AG04449 (cell line): ENCODE measurements at places on chromosomes 2 and 18.
A peak's percentile ranks its signal among the peaks of the same experiment; 100 is the strongest.

GRCh38 chr2:173898178-173898668 is 67.0 kb downstream of the SP3 start:
- no peak for DNase-seq

DNA sequence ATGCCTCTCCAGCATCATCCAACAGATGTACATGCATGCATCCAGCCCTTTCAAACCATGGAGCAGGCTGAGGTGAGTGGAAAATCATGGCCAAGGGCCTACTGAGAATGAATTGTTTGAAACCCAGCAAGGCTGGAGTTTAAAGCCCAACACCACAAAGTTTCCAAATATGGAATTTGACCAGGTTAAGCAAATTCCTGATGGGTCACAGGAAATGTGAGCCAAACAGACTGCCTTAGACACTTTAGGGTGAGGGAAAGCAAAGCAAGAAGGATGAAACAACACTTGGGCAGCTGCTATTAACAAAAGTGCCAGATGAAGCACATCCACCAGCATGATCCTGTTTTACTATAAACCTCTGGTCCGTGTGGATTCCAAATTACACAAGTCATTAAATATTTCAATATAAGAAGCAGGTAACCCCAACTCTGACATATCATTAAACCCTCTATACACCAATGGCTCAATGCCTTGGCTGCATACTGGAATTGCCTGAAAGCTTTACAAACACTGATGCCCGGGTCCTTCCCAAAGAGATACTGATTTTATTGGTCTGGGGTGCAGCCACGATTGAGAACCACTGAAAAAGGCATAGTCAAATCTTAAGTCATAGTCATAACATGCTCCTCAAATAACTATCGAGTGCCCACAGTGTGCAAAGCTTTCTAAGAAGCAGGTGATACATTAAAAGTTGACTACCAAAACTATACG is 9.1 kb downstream of the KLF7 start:
- DNase-seq, result no peak

DNA sequence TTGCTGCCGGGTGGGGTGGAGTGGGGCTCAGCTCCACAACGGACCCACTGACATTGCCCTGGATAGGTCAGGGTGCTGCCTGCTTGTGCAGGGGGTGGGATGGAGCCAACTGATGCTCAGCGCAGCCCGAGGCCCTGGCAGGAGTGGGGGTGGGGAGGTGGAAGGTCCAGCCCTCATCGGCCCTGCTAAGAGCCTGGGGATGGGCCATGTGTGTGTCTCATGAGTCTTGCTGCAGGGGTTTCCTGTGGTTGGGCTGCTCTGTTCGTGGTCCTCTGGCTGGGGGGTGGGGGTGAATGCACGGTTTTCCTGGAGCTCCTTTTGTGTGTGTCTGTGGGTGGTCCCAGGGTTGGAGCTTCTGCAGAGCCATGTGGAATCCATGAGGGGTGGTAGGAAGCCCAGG is 39.4 kb upstream of the GALR1 start:
- DNase-seq, result no peak

DNA sequence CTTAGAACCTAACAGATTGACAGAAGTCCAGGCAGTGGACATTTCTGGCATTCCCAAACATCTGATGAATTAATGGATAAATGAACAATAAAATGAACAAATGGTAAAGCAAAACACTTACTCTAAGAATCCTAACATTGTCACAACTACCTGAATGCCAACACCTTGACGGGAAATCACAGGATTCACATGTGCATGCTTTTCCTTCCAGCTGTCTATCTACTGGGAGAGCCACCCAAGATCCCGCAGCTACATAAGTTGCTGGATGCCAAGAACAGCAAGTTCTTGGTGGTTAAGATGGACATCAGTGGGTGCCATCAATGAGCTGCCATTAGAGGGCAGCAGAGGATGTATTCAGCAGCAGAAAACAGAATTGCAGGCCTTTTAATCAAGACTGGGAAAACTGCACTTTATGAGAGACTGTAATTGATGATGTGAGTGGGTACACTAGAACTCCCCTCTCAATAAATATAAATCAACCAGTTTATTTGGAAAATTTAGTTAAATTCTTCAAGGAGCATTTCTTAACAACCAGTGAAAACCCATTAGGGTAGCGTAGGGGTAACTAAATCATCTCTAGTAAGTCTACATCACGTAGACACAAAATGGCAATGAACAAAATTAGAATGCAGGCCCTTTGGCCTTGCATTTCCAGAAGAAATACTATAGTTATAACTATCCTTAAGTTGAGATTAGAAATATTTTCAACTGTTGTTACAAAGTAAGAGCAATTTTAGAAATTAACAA is 45.6 kb downstream of the SESTD1 start:
- peak; percentile 57 for DNase-seq

DNA sequence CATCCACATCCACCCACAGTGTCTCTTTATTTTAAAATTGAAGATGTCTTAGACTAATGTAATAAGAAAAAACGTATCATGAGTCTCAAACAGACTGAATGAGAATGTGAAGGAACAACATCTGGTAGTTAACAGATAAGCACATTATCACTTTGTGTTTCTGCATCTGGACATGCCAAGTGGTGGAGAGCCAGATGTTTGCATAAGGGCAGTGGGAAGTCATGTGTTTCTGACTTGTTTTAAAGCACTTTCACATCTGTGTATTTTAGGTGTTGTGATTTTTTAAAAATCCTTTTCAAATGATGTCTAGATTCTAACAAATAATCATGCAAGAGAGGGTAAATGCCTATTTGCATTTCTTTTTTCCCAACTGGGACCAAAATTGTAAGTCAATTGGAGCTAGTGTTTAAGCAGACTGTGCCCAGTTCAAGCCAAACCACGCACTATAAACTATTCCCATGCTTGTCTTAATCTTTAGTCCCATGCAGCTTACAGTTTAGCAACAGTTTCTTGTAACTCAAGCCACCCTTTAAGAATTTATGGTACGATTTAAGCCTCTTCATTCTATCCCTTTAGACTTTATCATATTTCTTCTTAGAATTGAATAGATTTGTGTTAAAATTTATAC is 272.7 kb upstream of the DOK6 start:
- no peak for DNase-seq

GRCh38 chr18:36157441-36157840 is 27.7 kb downstream of the ELP2 start:
- DNase-seq, result no peak

DNA sequence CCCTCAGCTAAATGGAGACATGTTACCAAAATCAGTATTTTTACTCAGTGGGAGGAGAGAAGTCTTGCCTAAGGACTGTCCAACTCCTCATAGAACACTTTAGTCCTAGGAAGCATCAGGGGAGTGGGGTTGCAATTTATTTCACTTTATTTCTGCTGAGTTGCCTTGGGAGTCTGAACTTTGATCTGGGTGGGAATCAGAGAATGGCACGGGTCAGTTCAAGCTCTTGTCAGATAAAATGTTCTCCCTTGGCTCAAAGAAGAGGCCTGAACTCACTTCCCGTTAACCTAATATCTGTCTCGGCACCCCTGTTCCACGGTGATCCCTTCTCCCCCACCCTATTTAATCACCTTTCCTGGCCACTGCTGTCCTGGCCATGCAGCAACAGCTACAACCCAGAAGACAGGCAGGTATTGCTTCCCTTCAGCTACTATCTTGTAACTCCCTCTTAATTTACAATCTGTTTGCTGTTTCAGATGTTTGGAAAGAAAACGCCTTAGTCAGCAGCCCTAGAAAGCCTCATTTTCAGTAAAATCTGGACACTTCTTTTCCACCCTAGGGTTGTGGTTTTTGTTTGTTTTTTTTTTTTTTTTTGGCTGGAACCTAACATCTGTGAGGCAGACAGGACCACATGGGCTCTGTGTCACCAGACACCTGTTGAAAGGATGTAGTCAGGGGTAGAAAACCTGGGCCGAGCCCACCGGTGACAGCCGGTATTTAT is 52.5 kb downstream of the SERTAD2 start:
- DNase-seq, result no peak

GRCh38 chr18:34623557-34623956 is 86.5 kb upstream of the DTNA start:
- no peak for DNase-seq

GRCh38 chr18:31207391-31207790 is 44.7 kb upstream of the DSC1 start:
- no peak for DNase-seq

GRCh38 chr2:134154246-134154645 is 99.6 kb upstream of the MGAT5 start:
- no peak for DNase-seq

- no peak for DNase-seq
Observed at GRCh38 chr2:11018651-11019185, 107.0 kb downstream of the KCNF1 start.

- DNase-seq, result no peak
Observed at GRCh38 chr2:46248171-46248570, 49.0 kb upstream of the EPAS1 start.

- no peak for DNase-seq
Observed at GRCh38 chr2:64207573-64207972, 63.4 kb upstream of the PELI1 start.

- no peak for DNase-seq
Observed at GRCh38 chr2:45714679-45715078, 63.2 kb downstream of the PRKCE start.

GRCh38 chr2:214019973-214020345 is 390.9 kb upstream of the VWC2L start:
- no peak for DNase-seq

- DNase-seq, result no peak
Observed at GRCh38 chr2:132979339-132980093, 309.5 kb upstream of the LYPD1 start.

DNA sequence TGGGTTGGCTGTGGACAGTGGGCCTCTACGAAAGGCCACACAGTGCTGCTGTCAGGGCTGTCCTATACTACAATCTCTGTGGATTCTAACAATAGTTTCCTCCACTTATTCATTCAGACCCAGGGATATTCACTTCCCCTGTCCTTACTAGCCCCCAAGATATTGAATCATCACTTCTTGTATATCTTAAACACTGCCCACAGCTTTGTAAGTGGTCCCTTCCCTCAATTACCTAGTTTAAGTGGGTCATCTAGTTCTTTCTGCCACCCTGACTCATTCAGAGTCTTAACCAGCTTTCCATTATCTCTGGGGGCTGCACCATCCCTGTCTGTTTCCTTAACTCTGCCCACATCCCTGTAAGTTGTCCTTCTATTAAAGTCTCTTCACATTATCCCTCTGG is 69.2 kb downstream of the CD28 start:
- no peak for DNase-seq

- DNase-seq, result no peak
Observed at GRCh38 chr2:129708221-129708967, 271.1 kb upstream of the RAB6C start.

- no peak for DNase-seq
Observed at GRCh38 chr2:73979021-73979420, 5.7 kb upstream of the TET3 start.

DNA sequence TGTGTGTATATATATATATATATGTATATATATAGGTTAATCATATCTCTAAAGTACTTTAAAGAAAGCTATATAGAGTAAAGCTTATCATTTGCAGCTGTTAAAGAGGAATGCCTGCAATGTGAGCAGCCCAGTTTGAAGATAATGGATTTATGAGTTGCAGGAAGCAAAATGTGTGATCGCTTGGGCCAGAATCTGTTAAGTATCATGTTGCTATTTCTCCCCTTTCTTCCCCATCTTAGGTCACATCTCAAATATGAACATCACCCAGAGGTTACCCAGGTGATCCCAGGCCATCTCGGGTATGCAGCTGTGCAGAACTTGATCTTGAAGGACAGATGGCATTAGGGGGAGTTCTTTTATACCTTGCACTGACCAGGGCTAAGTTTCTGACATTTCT is 316.5 kb downstream of the MTX2 start:
- DNase-seq, result no peak

DNA sequence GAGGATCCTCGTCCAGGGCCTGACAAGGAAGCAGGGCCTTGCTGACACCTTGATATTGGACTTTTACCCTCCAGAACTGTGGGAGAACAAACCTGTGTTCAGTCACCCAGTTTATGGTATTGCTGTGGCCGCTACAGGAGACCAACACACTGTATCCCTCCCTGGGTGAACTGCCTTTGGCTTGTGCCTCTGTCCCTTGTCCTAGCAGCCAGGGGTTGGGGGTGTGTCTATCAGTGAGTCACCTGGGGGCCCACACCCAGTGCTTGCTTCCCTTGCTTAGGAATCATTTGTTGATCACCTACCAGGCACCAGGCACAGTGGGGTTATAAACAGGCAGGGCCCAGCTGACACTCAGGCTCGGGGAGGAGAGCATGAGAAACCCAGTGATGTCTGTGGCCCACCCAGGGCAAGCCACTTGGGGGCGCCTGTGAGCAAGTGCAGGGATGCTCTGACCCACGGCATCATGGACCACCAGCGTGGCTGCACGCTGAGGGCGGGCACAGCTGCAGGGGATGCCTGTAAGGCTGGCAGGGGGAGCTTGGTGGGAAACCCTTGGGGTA is 17.1 kb downstream of the TMEM185B start:
- DNase-seq, result no peak

DNA sequence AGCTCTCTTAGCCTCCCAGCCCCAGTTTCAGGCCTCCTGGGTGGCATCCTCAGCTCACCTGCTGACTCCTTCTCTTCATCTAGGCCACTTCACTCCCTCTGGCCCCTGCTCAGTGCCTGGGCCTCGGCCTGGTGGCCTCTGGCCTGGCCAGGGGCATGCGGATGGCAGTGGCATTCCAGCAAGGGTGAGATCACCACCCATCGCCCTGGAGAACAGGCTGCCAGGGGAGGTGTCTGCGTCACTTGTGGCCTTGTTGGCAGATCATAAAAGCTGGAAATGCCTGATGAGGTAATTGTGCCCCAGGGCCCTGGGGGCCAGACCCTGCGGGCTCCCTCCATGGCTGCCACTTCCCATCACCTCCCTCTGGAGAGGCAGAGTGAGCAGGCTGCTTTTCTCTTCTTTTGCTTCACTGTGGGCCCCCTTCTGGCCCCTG is 72.5 kb upstream of the SMAD2 start:
- no peak for DNase-seq

DNA sequence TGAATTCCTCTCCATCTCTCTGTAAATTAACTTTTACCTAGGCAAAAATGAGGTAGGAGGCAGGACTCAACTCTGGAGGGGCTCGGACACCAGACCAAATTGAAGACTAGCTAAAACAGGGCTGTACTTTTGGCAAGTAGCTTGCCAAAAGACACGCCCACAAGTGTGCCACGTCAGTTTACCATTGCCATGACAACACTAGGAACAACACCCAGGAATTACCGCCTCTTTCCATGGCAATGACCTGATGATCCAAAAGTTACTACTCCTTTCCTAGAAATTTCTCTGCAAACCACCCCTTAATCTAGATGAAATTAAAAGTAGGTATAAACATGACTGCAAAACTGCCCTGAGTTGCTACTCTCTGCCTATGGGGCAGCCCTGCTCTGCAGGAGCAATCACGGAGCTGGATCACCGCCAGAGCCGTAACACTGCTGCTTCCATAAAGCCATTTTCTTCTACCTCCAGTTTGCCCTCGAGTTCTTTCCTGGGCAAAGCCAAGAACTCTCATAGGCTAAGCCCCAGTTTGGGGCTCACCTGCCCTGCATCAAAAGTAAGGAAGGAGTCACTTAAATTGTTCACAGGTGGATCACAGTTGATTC is 66.0 kb upstream of the FAM136A start:
- no peak for DNase-seq

GRCh38 chr2:117492209-117492851 is 322.2 kb upstream of the DDX18 start:
- no peak for DNase-seq
